CD4-positive, CD25-positive, alpha-beta regulatory T cell (primary cell): ENCODE measurements at places on chromosomes 5 and 9.

GRCh38 chr5:92455011-92455410, 1071.9 kb upstream of the ARRDC3 start:
- DNase-seq, result no peak

- no peak for DNase-seq
Observed at GRCh38 chr9:27945386-27945785, 372.1 kb upstream of the C9orf72 start.

- DNase-seq, result no peak
Observed at GRCh38 chr9:23215688-23216087, 610.4 kb downstream of the ELAVL2 start.

- no peak for DNase-seq
Observed at GRCh38 chr9:116662646-116663310, 24.3 kb upstream of the TRIM32 start.

DNA sequence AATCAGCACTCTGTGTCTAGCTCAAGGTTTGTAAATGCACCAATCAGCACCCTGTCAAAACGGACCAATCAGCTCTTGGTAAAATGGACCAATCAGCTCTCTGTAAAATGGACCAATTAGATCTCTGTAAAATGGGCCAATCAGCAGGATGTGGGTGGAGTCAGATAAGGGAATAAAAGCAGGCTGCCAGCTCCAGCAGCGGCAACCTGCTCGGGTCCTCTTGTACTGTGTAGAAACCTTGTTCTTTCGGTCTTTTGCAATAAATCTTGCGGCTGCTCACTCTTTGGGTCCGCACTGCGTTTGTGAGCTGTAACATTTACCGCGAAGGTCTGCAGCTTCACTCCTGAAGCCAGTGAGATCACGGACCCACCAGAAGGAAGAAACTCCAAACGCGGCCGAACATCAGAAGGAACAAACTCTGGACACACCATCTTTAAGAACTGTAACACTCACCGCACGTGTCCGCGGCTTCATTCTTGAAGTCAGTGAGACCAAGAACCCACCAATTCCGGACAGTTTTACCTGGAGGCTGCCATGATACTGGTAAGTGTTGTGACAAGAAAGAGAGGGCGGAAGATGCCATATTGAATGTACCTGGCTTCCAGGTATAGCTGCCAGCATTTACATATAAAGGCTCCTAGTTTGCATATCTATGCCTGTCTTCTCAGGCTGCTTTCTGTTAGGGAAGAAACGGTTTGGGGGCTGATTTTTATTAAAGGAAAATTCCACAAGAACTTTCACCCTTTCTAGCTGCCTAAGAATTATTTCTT, 758.5 kb upstream of the CTNND2 start:
- no peak for DNase-seq

GRCh38 chr5:171640480-171640879, 145.1 kb upstream of the SMIM23 start:
- DNase-seq, result no peak

GRCh38 chr5:123496892-123497291, 15.1 kb upstream of the CSNK1G3 start:
- DNase-seq, result no peak

- DNase-seq, result peak; percentile 82
Observed at GRCh38 chr5:138459311-138459933, 5.9 kb upstream of the EGR1 start.

GRCh38 chr9:135416664-135417290, 62.8 kb upstream of the PPP1R26 start:
- DNase-seq, result no peak

DNA sequence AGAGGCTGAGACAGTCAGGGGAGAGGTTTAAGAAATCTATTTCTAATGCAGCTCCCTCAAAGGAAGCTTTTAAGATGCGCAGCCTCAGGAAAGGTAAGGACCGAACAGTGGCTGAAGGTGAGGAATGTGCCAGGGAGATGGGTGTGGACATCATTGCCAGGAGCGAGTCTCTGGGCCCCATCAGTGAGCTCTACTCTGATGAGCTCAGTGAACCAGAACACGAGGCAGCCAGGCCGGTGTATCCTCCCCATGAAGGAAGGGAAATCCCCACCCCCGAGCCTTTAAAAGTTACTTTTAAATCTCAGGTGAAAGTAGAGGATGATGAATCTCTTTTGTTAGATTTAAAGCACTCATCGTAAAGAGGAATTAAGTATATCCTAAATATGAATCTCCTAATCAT, 8.2 kb downstream of the CAVIN4 start:
- DNase-seq, result no peak
